Stimulated activated CD4-positive, alpha-beta T cell treated with anti-CD3 and anti-CD28 coated beads, Interleukin-1b, Interleukin-23, amount 100 ng/mL, for 1 hour (primary cell): ENCODE measurements at places on chromosomes 13 and 19.

DNA sequence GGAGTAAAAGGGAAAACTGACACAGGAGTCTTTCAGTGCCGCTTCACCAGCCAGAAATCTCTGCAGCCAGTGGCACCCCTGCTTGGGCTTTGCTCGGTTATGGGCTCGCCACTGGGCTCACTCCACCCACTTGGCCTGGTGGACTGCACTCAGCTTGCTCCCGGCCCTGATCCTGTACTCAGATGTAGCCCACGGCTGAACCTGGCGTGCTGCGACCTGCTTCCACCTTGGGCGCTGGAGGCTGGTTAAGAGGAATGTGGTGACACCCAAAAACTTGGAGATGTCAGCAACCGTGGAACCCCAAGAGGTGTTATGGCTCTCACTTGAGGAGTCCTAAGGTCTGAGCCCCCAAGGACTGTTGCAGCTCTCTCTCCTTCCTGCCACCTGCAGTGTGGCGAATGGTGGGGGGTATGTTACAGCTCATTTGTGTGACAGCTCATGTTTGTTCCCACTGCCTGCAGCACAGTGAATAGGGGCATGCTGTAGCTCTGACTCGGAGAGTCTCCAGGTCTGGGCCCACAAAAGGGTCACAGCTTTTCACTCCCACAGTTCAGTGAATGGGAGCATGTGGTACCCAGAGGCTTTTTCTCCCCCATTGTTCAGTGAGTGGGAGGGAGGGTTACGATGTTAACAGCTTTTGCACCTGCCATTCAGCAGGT, 1124.5 kb upstream of the ATXN8OS start:
- no peak for DNase-seq

DNA sequence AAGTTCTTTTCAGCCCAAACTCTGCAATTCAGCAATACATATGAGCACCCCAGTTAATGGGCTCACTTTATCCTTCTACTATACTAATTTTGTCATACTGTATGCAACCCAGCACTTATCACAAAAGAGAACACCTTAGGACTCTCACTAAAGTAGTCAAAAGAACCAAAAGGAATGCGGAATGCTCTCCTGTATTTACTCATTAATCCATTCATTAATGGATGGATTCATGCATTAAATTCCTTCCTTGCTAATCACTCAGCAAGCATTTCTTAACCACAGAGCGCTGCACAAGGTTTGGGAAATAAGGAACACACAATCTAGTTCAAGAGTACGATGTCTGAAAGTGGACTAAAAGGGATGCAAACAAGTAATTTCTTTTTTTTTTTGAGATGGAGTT, 12.8 kb upstream of the DOCK9 start:
- DNase-seq, result no peak

DNA sequence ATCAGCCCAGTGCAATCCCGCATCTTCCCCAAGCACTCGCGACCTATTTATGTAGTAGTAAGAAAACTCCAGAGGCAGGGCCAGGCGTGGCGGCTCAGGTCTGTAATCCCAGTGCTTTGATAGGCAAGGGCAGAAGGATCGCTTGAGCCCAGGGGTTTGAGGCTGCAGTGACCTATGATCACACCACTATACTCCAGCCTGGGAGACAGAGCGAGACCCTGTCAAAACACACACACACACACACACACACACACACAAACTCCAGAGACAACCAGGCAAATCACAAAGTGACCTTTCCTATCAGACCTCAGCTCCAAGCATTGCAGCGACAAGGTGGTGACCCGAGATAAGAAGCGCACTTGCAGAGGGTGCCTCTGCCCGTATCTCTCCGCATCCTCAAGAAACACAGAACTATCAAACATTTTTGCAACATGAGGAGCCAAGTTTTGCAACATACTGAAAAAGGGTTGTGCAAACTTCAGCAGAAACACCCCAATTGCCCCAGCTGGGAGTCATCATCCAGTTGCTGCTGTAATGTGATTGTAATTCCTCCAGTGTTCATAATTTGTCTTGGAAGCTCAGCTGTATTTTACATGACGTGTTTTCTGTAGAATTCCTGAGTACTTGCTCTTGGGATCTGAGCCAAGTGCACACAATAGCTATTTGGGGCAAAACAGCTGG, 8.7 kb upstream of the KLF2 start:
- DNase-seq, result no peak

DNA sequence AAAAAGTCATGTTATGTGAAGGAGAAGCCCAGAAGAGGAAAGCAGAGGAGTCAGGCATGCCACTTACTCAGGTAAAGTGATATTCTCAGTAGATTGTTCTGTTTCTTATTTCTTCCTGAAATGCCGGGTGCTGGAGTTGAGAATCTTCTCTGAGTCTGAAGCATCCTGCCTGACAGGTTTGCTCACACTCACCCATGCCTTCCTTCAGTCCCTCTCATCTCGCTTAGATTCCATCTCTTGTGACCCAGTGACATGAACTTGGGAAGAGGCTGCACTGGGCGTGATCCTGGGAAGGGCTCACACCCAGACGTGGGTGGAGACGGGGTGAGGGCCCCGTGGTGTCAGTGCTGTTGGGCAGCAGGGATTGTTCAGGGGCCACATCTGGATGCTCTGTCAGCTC, 8.1 kb downstream of the ZNF766 start:
- DNase-seq, result no peak

GRCh38 chr13:42266473-42266872, 5.5 kb upstream of the AKAP11 start:
- no peak for DNase-seq

GRCh38 chr13:94710881-94711560, 1.3 kb downstream of the SOX21 start:
- no peak for DNase-seq

- DNase-seq, result no peak
Observed at GRCh38 chr19:15108845-15109767, 1.9 kb downstream of the SYDE1 start.

DNA sequence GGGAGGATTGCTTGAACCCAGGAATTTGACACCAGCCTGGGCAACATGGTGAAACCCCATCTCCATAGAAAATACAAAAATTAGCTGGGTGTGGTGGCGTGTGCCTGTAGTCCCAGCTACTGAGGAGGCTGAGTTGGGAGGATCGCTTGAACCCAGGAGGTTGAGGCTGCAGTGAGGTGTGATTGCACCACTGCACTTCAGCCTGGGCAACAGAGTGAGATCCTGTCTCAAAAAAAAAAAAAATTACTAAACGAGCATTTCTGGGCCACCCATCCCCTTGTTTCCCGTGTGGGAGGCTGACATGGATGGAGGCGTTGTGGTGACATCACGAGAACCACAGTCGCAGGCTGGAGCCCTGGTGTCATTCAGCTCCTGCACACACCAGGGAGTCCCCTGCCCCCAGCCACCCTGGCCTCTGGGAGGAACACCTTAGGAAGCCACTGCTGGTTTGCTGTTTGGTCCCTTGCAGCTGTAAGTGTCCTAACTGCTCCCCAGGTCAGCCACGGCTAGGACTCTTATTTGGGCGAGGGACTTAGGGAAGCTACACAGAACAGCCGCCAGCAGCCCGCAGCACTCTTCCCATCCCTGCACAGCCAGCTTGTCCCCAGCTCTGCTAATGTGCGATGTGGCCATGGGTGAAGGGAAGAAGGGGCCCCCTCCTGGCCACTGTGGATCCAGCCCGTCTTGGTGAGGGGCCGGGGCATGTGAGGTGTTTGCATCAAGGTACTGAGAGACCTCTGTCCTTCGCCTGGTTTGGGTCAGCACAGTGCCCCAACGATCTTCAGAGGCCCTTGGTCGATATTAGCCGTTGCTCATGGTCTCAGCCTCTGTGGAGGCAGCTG, 12.7 kb downstream of the NKPD1 start:
- no peak for DNase-seq

DNA sequence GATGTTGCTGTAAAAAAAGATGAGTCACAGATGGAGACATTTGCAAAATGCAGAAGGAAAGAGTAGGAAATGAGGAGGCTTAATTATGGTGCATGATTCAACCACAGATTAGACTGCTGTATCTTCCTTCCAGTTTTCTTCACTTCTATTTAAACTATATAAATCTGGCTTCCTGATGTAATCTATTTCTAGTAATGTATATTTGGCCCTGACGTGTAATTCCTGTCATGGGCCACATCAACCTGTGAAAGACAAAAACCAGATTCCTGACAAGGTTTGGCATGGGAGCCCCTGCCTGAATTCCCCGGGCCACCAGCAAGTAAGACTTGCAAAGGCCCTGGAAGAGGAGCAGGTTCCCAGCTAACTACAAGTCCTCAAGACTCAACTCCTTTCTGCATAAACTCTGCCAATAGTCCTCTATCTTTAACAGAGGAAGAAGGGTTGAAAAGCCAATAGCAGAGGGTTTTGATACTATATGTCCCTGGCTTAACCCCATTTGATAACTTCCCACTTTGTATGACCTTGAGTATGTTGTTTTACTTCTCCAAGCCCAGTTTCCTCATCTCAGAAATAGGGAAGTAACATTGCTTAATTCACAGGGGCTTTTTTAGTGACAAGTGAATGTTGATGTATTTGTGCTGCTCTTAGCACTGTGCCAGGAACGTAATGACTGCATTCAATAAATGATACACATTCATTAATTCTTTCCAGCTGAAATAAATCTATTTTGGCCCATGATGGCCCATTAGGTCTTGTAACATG, 172.7 kb downstream of the SPRY2 start:
- DNase-seq, result no peak

- DNase-seq, result no peak
Observed at GRCh38 chr19:55688422-55689218, 13.6 kb downstream of the EPN1 start.

- no peak for DNase-seq
Observed at GRCh38 chr13:75744127-75744526, 108.0 kb downstream of the LMO7 start.

GRCh38 chr13:60164234-60164889, 634 bp upstream of the DIAPH3 start:
- DNase-seq, result no peak

- DNase-seq, result no peak
Observed at GRCh38 chr13:80116107-80116506, 224.8 kb downstream of the SPRY2 start.

GRCh38 chr19:39411081-39411831, 1.2 kb upstream of the PLEKHG2 start:
- no peak for DNase-seq

DNA sequence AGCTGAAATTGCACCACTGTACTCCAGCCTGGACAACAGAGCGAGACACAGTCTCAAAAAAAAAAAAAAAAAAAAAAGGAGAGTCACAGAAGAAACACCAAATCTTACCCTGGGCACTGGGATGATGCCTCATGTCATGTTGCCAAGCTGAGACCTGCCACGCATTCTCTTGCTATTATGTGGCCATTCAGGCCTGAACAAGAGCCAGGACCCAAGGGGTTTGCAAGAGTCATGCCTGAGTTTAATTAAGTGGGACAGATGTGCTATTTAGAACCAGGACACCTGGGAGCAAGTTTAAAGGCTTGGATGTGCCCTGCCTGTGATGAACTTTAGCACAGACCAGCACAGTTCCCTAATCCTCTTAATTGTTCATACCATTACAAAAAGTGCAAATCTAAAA, 9.8 kb downstream of the PNMA8A start:
- DNase-seq, result no peak
